ENCODE measurements at places on chromosomes 2 and 18.

GRCh38 chr2:98701230-98701629, 29.7 kb downstream of the MGAT4A start:
- DNase-seq = no peak

GRCh38 chr2:209526561-209526960, 102.7 kb downstream of the MAP2 start:
- no peak for DNase-seq

- DNase-seq = no peak
Measured at GRCh38 chr2:150081775-150082481, 405.5 kb downstream of the RND3 start.

DNA sequence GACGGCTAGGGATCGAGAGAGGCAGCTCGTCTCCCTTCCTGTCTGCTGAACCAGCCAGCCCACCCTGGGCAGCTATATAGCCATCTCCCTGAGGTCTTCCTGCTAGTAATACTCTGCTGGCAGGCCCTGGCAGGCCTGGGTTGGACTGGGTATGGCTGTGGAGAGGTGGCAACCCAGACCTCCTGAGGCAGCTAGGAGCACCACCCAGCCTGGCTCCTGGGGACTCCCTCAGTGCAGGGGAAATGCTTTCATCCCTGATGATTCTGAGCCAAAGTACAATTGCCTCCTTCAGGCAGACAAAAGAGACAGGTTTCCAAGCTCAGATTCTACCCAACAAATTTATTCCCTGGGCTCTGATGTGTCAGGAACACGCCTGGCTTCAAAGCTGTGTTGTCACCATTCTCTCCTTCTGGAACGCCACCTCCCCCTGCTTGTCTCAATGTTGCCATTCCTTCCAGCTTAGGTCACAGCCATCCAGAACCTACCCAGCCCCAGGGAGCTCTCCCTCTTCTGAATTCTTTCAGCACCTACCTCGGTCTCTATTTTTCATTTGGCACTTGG, 4.7 kb upstream of the DNAJB2 start:
- DNase-seq = no peak

- DNase-seq = no peak
Measured at GRCh38 chr2:100066856-100067255, 75.5 kb downstream of the AFF3 start.

DNA sequence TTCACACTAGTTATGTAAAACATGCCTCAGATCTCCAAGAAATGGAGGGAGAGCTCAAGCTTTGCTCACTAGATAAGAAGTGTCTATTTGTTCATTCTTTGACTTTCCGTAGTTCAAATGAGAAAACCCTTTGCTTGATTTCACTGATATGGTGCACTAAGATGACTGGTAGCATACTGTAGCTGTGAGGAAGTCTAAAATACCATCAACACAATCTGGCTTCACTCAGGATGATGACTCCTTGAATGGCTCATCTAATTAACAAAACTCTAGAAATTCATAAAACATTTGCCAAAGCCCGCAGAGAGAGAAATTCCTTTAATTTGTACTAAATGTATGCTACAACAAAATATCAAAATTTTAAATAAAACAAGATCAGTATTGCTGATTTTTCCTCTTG, 152.8 kb upstream of the STK17B start:
- DNase-seq = no peak

Measured in activated naive CD4-positive, alpha-beta T cell (primary cell).